ENCODE measurements at places on chromosomes 2 and 18. TPM values are rescaled to one million over a fixed set of nuclear protein-coding genes. Genes with fewer than 3 reads are reported as not detected.
A peak's percentile ranks its signal among the peaks of the same experiment; 100 is the strongest.

GRCh38 chr2:38709567-38710194 is 41.5 kb downstream of the SRSF7 start:
- H3K4me3 ChIP-seq, result no peak overlapping the region
- no peaks in the 10 kb centered on the region for H3K4me1 ChIP-seq
- no peak for DNase-seq

DNA sequence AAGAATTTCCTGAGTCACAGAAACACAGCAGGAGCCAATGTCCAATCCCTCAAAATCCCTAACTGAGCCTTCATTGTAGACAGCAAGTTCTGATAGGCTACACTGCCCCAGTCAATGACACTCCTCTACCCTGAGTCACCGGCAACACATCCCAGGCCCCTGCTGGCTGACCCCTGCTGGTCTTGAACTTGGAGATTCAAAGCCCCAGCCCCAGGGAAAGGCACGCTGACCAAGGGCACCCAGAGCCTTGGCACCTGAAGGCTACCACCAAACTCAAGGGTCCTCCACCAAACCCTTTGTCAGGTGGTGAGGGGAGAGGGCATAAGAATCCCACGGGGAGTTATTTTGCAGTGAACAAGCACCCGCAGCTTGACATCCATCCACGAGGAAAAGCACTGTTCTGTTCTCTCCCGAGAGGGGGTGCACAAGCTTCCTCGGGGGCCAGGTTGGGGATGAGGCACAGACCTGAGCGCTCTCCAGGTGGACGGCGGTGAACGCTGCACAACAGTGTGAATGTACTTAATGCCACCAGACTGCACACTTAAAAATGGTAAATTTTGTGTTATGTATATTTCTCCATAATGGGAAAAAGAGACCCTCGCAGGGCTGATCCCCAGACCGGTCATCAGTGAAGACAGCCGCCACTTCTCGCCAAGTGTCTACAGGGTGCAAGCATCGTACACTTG is 46.9 kb downstream of the TFCP2L1 start:
- no peaks in the 10 kb centered on the region for H3K27me3 ChIP-seq
- no peak overlapping the region for H3K27ac ChIP-seq
- no peaks in the 10 kb centered on the region for H3K4me1 ChIP-seq
- DNase-seq, result no peak

- no peak overlapping the region for H3K27ac ChIP-seq
- no peaks in the 10 kb centered on the region for H3K4me1 ChIP-seq
- H3K36me3 ChIP-seq, result no peaks in the 10 kb centered on the region
These were observed 554.7 kb downstream of the NUP35 start for GRCh38 chr2:183678908-183679307.

DNA sequence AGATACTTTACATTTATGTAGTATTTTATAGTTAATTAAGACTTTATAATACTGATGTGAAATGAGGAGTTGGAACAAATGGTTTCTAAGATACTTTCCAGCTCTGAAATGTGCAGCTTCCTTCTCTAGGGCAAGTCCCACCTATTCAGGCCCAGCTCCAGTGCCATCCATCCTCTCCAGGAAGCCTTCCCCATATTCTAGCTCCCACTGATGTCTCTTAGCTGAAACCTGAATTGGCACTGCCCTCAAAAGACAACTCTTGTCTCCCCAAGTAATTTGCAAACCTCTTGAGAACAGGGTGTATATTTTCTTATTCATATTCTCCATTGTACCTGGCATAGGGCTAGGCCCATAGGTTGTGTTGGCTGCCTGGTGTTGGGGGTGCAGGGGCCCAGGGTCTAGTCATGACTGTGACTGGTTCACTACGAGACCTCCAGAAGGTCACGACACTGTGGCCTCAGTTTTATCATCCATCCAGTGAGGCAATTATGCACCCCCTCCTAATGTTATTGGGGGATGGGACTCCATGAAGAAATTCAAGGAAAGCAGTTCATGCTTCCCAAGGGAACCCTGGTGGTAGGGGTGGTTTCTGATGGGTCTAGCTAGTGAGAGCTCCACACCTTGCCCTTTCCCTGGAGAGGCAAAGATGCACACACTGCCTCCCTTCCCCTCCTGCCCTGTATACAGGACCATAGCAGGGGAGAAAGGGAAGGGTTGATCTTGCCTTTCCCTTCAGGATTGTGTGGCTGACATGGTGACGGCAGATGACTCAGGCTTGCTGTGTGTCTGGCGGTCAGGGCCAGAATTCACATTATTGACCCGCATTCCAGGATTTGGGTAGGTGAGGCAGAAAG is 2.8 kb downstream of the WDR54 start:
- H3K27ac ChIP-seq, result peak overlapping the region; percentile 72
- H3K36me3 ChIP-seq, result peaks cover 21% of the 10 kb centered on the region
- H3K4me1 ChIP-seq, result no peaks in the 10 kb centered on the region
- no peaks in the 10 kb centered on the region for H3K27me3 ChIP-seq

GRCh38 chr2:16125614-16126516 is 185.5 kb downstream of the MYCN start:
- no peak overlapping the region for H3K27ac ChIP-seq
- H3K27me3 ChIP-seq, result no peaks in the 10 kb centered on the region
- no peaks in the 10 kb centered on the region for H3K4me1 ChIP-seq
- DNase-seq, result no peak
- no peak overlapping the region for H3K4me3 ChIP-seq

- no peak overlapping the region for H3K4me3 ChIP-seq
- no peak for DNase-seq
- H3K27ac ChIP-seq, result no peak overlapping the region
These were observed 33.7 kb downstream of the KLF7 start for GRCh38 chr2:207132019-207132418.

DNA sequence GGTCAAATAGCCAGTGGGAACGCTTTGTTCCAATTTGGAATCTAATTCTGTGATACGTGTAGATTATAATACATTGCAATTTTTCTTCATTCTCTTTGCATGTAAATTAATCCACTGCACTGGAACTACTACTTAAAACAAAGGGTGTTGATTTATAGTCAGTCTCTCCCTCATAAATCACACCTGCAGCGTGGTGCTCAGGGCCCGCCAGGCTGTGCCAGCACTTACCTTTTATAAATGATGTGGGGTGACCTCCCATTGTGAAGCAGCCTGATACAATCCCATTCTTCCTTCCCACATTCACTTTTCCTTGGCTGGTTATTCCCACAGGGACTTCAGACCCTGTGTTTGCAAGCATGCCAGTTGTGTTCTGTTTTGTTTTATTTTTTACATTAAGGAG is 302.3 kb upstream of the ID2 start:
- H3K36me3 ChIP-seq, result no peaks in the 10 kb centered on the region
- H3K27ac ChIP-seq, result peak overlapping the region; percentile 76
- peaks cover 28% of the 10 kb centered on the region for H3K4me1 ChIP-seq
- H3K4me3 ChIP-seq, result no peak overlapping the region

- no peak overlapping the region for H3K4me3 ChIP-seq
- peaks cover 18% of the 10 kb centered on the region for H3K4me1 ChIP-seq
- H3K36me3 ChIP-seq, result no peaks in the 10 kb centered on the region
- DNase-seq, result peak; percentile 30
- no peaks in the 10 kb centered on the region for H3K27me3 ChIP-seq
These were observed 9.8 kb downstream of the CAVIN2 start for GRCh38 chr2:191836853-191837769.

DNA sequence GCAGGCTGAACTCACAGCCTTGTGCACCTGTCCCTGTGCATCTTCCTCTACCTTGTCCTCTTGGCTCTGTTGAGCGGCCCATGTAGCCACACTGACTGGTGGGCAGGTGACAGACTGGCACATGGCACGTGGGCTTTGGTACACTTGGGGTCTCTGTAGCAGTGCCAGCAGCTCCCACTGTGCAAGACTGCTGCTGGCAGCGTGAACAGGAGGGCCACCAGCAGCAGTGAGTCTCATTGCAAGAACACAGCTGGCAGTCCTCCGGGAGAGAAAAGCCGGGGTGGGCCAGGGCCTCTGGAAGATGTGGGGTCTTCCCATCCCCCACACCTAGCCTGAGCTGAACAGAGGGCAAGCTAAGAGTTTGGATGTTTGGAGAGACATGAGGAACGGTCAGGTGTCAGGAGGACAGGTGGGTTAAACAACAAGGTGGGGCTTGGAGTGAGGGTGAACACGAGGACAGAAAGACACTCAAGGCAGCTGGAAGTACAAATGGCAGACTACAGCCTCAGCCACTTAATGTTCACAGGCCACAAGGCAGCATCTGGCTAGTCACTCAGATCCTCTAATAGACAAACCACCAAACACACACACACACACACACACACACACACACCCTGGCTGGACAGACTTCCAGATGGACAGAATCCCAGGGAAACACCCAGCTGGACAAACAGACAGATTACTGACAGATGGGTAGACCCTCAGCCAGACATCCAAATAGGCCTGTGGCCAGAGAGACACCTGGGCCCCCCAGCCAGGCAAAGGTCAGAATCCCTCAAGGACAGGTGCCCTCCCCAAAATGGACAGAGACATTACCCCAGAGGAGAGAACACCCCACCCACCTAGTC is 2.3 kb upstream of the PTPN18 start:
- H3K36me3 ChIP-seq, result no peaks in the 10 kb centered on the region
- H3K27me3 ChIP-seq, result no peaks in the 10 kb centered on the region
- no peak overlapping the region for H3K4me3 ChIP-seq
- H3K4me1 ChIP-seq, result no peaks in the 10 kb centered on the region
- DNase-seq, result no peak
- H3K27ac ChIP-seq, result no peak overlapping the region

GRCh38 chr18:57753063-57753462 is 50.1 kb downstream of the ATP8B1 start:
- H3K4me1 ChIP-seq, result no peaks in the 10 kb centered on the region
- H3K4me3 ChIP-seq, result no peak overlapping the region
- no peak for DNase-seq
- H3K27ac ChIP-seq, result no peak overlapping the region

DNA sequence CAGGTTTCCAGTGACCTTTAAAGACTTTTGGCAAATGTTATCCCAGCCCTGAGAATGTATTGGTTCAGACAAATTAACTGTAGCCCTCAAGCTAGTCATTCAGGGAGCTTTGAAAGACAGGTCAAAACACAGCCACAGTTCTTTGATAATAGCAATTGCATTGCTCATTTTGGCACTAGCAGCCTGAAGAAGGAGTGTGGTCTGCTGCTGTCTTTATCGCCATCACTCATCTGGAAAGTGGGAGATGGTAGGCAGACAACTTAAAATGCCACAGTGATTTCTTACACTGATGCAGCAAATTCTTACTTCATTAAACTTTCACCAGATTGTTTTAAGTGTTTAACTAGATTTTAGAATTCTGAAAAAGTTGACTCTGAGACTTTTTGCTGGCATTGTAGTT is 47.2 kb downstream of the DOK6 start:
- H3K36me3 ChIP-seq, result no peaks in the 10 kb centered on the region
- no peaks in the 10 kb centered on the region for H3K4me1 ChIP-seq
- DNase-seq, result no peak
- no peak overlapping the region for H3K27ac ChIP-seq

DNA sequence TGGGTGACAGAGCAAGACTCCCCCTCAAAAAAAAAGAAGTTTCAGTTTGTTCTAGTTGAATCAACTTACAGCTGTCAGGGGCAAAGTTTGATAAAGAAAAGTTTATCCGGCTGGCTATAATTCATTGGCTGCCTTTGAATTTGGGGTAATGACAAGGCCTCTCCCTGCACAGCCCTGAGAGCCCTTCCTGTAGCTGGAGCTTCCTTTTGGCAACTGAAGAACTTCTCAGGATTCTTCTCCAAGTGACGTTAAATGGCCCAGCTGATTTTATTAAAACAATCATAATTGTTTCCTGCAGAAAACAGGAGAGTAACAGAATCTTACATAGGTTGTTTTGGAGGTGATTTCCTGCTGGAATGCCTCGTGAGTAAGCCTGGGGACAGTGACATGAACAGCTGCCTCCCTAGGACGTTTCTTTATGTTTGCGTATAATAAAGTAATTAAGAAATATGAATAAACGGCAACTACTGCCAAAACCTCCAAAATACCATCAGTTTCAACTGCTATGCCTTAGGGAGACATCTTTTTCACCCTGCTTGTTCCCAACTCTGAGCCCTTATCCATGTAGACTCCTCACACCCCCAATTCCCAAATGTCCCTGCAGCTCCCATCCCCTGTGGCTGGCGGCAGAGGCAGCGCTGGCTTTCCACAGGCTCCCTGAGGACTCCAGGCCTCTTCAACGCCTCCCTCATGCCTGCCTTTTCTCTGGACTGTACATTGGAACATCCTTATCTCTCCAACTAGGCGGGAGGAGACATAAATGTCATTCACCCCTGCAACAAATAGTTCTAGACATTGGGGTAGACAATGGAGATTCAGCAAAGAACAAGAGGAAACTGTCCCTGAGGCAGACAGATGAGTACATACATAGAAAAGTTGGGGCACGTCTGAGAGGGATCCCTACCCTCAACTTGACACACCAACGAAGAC is 59.2 kb upstream of the FZD7 start:
- no peak overlapping the region for H3K27ac ChIP-seq
- H3K4me1 ChIP-seq, result no peaks in the 10 kb centered on the region
- H3K27me3 ChIP-seq, result peaks cover 60% of the 10 kb centered on the region
- no peak for DNase-seq

DNA sequence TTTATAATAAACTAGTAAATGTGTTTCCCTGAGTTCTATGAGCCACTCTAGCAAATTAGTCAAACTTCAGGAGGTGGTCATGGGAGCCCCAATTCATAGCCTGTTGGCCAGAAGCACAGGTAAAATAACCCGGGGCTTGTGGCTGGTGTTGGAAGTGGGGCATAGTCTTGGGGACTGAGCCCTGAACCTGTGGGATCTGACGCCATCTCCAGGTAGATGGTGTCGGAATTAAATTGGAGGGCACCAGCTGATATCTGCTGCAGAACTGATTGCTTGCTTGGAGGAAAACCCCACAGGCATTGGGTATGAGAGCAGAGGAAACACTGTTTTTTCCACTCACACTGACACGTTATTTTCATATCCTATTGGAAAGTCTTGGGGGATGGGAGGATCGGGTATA is 14.1 kb downstream of the NMS start:
- no peaks in the 10 kb centered on the region for H3K4me1 ChIP-seq
- H3K27me3 ChIP-seq, result no peaks in the 10 kb centered on the region
- DNase-seq, result no peak
- no peak overlapping the region for H3K27ac ChIP-seq
- no peaks in the 10 kb centered on the region for H3K36me3 ChIP-seq
- H3K4me3 ChIP-seq, result no peak overlapping the region

DNA sequence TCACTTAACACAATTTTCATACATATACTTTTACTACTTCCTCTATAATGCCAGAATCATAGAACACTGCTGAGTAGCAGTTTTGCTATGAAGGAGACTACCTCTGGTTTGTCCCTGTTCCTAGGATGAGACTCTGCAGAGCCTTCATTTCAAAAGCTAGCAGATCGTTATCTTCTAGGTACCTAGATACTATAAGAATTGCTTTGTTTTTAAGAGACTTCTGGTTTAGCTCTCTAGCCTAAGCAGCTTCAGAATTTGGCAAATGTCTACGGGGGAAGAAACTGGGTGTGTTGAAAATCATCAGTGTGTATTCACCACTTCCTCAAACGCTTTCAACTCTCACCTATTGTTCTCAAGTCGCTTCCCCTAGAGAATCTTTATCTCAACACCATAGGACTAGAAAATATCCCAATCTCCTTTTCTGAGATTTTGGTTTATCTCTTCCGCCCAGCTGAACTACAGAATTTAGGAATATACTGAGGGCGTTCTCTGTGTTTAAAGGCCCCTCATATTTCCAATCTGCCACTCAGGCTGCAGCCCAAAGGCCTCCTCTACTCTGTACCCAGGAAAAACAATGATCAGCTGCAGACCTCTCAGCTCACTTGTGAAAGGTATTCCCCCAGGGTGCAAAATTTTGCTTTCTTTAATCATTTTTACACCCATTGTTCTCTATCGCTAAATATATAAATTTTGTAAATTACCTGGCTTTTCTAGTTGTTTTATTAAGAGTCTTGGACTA is 28.7 kb downstream of the SMAD2 start:
- no peak overlapping the region for H3K4me3 ChIP-seq
- no peaks in the 10 kb centered on the region for H3K27me3 ChIP-seq
- DNase-seq, result no peak
- H3K4me1 ChIP-seq, result peaks cover 21% of the 10 kb centered on the region

Gene IL1RN
- not detected for total RNA-seq

Gene MGAT4A
- total RNA-seq, result 3.6 TPM

Gene HS1BP3
- total RNA-seq, result 20.3 TPM

Gene RBM45
- total RNA-seq, result 10.7 TPM

Gene HOXD9
- total RNA-seq, result not detected

Measured in cardiac muscle cell (in vitro differentiated cells and primary cell).